ENCODE measurements at places on chromosomes 16 and 17.
A peak's percentile ranks its signal among the peaks of the same experiment; 100 is the strongest.

DNA sequence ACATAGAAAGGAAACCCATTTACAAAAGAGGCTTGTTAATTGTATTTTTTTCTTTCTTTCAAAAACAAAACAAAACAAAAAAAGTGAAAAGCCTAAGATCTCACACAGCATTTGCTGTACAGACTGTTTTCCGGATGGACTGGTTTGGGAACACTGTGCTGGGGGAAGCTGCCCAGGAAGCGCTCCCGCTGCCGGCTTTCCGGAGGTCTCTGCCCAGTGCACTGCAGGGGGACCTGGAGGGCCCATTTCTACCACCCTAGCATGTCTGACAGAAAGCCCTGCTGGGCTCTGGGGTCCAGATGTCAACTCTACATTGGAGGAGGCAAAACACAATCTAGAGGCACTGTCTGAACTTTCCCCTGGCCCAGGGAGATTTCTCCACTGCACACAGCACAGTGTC lies 26.3 kb upstream of the CLEC18B start:
- DNase-seq, result no peak

- no peak for DNase-seq
Observed at GRCh38 chr17:1047177-1047878, 50.4 kb downstream of the TIMM22 start.

DNA sequence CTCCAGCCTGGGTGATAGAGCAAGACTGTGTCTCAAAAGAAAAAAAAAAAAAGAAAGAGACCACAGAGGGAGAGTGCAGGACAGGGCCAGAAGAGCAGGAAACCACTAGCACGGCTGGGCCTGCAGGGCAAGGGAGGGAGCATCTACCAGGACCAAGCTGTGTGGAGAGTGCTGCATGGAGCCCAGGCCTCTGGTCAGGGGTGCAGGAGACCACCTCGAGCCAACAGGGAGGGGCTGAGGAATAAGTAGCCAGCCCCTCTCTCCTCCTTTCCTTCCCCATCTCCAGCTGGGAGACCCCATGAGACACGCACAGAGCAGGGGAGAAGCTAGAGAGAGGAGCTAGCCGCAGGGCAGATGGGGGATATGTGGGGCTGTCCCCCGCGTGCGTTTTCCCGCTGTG lies 67.0 kb upstream of the DNAH17 start:
- DNase-seq, result no peak

GRCh38 chr16:73237601-73238000 lies 189.7 kb upstream of the ZFHX3 start:
- no peak for DNase-seq

- DNase-seq, result peak; percentile 60
Observed at GRCh38 chr16:56994311-56994710, 5.0 kb downstream of the NLRC5 start.

Measured in cardiac septum (tissue), 1 donor.